ENCODE measurements at places on chromosomes 6 and 20. TPM values are rescaled to one million over a fixed set of nuclear protein-coding genes. Genes with fewer than 3 reads are reported as not detected.
A peak's percentile ranks its signal among the peaks of the same experiment; 100 is the strongest.

Gene GRIK2
- total RNA-seq, result not detected

- DNase-seq, result no peak
These were observed at the start of gene WFDC11 for GRCh38 chr20:45670139-45670538. Gene WFDC11 (minus strand): TSS chr20:45670239. CDS start chr20:45650600, 19,639 bp downstream.

Gene SS18L1
- 10.3 TPM for total RNA-seq

Gene RIPPLY2
- total RNA-seq, result 5.4 TPM

DNA sequence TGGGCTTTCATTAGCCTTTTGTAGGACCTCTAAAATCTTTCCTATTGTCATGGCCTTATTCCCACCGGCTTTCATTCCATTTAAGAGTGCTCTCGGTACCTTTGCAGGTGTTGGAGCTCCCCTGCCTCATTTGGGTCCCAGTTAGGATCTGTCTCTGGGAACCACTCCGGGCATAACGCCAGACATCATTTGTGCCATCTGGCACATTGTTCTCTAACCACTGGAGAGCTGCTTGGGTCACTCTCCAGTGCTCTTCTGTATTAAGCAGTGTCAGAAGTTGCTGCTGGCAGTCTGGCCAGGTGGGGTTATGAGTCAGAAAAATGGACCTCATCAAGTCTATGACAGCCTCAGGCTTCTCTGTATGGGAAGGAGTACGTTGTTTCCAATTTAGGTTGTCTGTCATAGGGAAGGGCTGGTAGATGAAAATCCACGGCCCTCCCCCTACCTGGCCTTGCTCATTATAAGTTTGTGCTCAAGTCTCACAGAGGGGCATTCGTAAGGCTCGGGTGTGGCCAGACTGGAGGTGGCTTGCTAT, 62.9 kb upstream of the MOCS1 start:
- DNase-seq, result no peak

DNA sequence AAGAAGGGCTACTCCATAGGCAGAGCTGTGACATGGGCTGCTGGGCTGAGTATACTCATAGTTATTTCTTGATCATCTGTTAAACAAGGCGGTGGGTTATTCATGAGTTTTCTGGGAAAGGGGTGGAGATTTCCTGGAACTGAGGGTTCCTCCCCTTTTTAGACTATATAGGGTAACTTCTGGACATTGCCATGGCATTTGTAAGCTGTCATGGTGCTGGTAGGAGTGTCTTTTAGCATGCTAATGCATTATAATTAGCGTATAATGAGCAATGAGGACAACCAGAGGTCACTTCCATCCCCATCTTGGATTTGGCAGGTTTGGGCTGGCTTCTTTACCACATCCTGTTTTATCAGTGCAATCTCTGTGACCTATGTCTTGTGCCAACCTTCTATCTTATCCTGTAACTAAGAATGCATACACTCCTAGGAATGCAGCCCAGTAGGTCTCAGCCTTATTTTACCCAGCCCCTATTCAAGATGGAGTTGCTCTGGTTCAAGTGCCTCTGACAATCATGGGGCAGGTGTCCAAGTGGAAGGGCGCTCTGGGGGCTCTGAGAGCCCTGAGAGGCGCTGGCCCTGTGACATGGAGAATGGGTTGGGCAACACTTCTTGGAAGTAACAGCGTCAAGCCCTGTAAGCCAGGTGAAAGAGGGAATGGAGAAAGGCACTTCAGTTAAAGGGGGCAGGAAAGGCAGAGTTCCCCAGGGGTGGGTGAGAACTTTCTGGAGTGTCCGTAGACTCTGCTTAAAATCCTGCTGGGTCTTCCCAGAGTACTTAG, 354.2 kb upstream of the SULF2 start:
- peak; percentile 7 for DNase-seq

Gene TMEM200A
- total RNA-seq, result not detected

- DNase-seq, result no peak
These were observed 691 bp downstream of the SLC22A7 start for GRCh38 chr6:43298565-43299337.

DNA sequence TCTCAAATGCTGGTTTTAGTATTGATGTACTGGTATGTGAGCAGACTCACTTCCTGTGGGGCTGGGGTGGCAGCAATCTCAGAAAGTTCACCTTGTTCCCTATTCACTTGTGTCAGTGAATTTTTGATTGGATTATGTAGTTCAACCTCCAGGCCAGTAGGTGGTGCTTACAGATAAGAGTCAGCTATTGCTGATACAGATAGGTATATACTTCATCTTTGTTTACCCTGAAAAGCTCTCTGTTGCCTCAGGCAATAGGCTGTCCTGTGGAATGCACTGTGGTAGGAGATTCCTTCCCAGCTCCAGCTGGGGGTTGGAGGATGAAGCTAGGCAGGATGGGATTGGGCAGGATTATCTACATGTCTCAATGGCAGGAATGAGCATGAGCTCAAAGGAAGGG, 851.2 kb upstream of the EYS start:
- no peak for DNase-seq

- no peak for DNase-seq
These were observed 365.8 kb downstream of the ESR1 start for GRCh38 chr6:152173321-152173720.

DNA sequence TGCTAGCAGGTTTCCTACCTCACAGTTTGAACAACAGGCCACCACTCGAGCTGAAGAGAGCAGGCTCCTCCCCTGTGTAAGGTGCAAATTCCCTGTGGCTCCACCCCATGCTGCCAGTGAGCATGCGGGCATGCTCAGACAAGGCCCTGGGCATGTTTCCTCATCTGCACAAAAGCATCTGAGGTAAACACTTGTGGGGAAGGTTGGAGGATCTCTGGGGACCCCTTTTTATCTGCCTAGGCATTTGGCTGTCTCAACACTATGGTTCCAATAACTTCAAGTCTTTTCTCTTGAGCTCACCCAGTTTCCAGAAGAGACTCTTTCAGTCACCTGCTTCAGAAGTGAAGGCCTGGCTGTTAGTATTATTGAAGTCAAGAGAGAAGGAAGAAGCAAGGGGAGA, 9.4 kb downstream of the C6orf58 start:
- no peak for DNase-seq

Gene DLK2
- 1.4 TPM for total RNA-seq

- no peak for DNase-seq
These were observed 1.3 kb upstream of the TAF4 start for GRCh38 chr20:62066983-62067433.

Gene INSM1
- not detected for total RNA-seq

- no peak for DNase-seq
These were observed 130.8 kb upstream of the CHD6 start for GRCh38 chr20:41748756-41749582.

DNA sequence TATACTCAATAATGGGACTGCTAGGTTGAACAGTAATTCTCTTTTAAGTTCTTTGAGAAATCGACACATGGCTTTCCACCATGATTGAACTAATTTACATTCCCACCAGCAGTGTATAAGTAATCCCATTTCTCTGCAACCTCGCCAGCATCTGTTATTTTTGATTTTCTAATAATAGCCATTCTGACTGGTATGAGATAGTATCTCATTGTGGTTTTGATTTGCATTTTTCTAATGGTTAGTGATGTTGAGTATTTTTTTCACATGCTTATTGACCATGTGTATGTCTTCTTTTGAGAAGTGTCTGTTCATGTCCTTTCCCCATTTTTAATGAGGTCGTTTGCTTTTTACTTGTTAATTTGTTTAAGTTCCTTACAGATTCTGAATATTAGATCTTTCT, 66.5 kb downstream of the STK4 start:
- DNase-seq, result no peak

DNA sequence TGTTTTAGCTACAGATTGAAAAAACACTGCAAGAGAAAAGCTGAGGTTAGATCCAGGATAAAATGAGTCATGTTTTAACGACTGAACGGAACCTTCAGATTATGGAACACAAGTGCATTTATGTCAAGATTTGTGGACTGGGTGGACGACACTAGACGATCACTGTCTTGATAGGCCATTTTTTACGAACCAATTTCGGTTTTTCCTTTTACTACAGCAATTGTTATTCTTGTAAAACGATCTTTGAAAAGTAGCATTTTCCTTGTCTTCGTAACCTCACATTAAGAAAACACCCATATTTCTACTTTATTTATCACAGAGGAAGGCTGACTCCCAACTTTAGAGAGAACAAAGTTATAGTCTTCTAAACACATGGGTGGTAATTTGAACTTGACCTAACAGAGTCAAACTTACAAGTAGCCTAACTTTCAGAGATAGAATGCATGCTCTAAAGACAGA, 294.2 kb upstream of the TCF21 start:
- DNase-seq, result no peak

Data from Daoy (cell line).